Immature natural killer cell (primary cell): ENCODE measurements at places on chromosomes 2 and 18.

DNA sequence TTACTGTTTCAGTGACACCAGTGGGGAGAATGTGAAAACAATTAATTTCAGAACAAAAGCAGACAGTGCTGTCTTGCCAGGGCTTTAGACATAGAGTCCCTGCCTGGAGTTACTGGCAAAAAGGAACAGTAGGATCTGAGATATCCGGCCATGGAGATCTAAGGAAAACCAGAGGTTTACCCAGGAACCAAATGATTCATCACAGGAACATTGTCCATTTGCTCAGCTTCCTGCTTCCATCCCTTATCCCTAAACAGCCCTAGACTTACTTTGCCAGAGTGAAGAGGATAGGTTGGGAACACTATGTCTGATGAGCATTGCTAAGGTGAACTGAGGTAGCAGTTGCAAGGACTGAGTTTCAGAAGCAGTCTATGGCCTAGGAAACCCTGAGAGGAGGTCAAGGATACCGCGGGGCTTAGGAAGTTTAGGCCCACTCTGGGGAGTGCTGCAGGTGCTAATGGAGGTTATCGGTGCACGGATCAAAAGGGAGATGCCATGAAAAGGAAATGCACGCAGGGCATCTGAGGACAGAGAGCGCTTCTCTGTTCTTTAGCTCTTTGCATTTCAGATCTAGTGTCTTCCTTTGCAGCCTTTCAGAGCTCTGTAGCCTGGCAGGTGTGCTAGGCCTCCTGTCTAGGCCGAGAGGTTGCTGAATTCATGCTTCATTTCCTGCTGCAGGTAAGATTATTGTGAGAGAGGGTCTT, 223.9 kb downstream of the CDCA7 start:
- H3K27me3 ChIP-seq: peaks cover 7% of the 10 kb centered on the region
- no peaks in the 10 kb centered on the region for H3K36me3 ChIP-seq
- no peak for DNase-seq
- no peak overlapping the region for H3K27ac ChIP-seq
- no peak overlapping the region for H3K4me3 ChIP-seq

- no peaks in the 10 kb centered on the region for H3K36me3 ChIP-seq
- no peak overlapping the region for H3K4me3 ChIP-seq
- no peak for DNase-seq
- no peaks in the 10 kb centered on the region for H3K4me1 ChIP-seq
- no peak overlapping the region for H3K27ac ChIP-seq
Observed at GRCh38 chr2:157486596-157487270, 42.8 kb upstream of the CYTIP start.

GRCh38 chr2:3535794-3536681, 16.7 kb upstream of the ADI1 start:
- DNase-seq: peak; percentile 18
- peaks cover 2% of the 10 kb centered on the region for H3K27me3 ChIP-seq
- peak overlapping the region; percentile 82 for H3K4me3 ChIP-seq

DNA sequence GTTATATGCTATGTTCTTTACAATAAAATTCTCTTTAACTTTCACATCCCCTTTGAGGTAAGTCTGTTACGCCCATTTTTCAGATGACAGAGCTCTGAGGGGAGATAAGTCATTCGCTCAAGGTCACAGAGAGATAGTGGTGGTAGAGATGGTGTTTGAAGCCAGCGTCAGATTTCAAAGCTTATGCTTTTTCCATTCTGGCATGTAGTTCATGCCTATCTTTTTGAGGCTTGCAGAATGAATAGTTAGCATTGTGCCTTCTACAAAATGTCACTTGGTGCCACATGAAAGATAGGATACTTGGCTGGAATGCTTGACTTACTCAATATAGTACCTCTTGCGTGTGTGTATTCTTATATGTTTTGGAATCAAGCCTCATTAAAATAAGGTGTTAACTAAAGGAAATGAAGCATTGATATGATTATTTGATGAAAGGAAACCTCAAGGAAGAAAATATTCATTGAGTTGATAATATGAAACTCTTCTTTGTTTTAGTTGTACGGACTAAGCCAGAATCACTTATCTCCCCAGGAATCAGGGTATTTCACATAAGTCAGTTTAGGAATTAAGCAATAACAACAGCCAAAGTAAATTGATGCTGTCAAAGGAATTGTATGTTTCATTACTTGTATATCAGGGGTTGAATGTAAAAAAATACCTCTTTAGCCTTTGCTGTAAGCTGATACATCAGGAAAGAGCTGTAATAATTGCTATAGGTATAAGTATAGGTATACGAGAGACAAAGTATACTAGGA, 15.5 kb downstream of the SPATS2L start:
- H3K27ac ChIP-seq: no peak overlapping the region
- H3K36me3 ChIP-seq: no peaks in the 10 kb centered on the region
- no peak overlapping the region for H3K4me3 ChIP-seq
- DNase-seq: no peak
- H3K4me1 ChIP-seq: no peaks in the 10 kb centered on the region

GRCh38 chr2:46173636-46174250, 123.5 kb upstream of the EPAS1 start:
- no peak for DNase-seq
- no peak overlapping the region for H3K27ac ChIP-seq
- H3K27me3 ChIP-seq: peaks cover 2% of the 10 kb centered on the region
- peaks cover 32% of the 10 kb centered on the region for H3K4me1 ChIP-seq

- DNase-seq: no peak
- no peaks in the 10 kb centered on the region for H3K36me3 ChIP-seq
- H3K4me1 ChIP-seq: no peaks in the 10 kb centered on the region
- no peak overlapping the region for H3K27ac ChIP-seq
Observed at GRCh38 chr2:191500566-191500883, 177.4 kb upstream of the NABP1 start.

DNA sequence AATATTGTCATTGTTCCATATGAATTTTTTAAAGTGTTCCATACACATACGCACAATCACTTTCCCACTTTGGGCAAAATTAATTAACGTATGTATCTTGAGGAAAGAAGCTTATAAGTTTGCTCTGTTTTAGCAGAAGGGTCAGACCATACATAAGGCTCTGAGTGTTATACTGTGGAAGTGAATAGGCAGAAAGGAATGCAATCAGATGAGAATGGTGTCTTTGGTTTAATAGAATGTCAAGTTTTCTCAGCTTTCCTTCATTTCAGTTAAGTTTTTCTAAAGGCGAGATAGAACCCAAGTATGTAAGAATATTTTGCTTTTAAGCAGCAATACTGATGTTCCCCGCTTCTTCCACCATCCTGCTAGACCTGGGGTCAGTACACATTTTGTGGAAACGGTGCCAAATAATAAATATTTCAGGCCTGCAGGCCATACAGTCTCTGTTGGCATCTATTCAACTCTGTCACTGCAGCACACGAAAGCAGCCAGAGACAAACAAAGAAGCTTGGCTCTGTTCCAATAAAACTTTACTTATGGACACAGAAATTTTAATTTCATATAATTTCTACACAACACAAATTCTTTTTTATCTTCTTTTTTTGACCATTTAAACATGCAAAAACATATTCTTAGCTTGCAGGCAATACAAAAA, 100.6 kb downstream of the UPP2 start:
- H3K4me3 ChIP-seq: no peak overlapping the region
- H3K4me1 ChIP-seq: no peaks in the 10 kb centered on the region
- no peak overlapping the region for H3K27ac ChIP-seq
- DNase-seq: no peak

GRCh38 chr18:44920441-44920840, 239.8 kb downstream of the SETBP1 start:
- H3K4me1 ChIP-seq: no peaks in the 10 kb centered on the region
- H3K27ac ChIP-seq: no peak overlapping the region
- no peaks in the 10 kb centered on the region for H3K27me3 ChIP-seq
- DNase-seq: no peak
- no peaks in the 10 kb centered on the region for H3K36me3 ChIP-seq
